ENCODE measurements at places on chromosomes 2 and 18.

DNA sequence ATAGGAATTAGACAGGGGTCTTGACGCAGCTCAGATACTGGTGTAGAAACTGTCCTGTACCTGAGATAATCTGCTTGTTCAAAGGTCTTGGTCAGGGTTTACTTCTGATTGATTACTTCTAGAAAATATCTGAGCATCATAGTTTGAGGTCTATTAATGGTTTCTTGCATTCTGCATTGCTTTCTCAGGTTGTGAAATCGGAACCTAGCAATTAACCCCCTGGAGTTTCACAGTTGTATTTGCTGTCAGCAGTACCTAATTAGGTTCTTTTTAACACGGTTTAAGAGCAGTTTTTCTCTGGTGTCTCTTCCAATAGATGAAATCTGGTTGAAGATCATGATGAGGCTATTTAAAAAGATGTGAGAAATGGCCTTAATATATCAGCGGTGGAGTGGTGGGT is 428.6 kb upstream of the SYT4 start:
- DNase-seq = no peak

DNA sequence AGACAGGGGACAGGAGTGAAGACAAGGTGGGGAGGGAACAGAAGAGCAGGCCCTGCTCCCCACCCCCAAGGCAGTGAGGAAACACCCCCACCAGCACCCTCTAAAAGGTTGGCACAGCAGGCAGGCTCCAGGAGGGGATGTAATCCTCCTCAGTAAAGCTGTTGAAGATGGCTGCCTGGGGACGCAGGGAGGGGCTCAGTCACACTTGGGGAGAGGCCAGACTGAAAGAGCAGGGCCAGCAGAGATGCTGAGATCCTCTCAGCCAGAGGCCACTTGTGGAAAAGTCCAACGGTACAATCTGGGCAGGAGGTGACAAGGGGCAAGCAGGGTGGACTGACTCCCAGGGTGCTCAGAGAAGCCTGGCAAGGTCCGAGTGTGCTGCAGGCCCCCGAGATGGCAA is 154.8 kb upstream of the ID2 start:
- DNase-seq = no peak

- DNase-seq = no peak
These were observed 1.7 kb downstream of the SLC1A4 start for GRCh38 chr2:64990876-64991275.

DNA sequence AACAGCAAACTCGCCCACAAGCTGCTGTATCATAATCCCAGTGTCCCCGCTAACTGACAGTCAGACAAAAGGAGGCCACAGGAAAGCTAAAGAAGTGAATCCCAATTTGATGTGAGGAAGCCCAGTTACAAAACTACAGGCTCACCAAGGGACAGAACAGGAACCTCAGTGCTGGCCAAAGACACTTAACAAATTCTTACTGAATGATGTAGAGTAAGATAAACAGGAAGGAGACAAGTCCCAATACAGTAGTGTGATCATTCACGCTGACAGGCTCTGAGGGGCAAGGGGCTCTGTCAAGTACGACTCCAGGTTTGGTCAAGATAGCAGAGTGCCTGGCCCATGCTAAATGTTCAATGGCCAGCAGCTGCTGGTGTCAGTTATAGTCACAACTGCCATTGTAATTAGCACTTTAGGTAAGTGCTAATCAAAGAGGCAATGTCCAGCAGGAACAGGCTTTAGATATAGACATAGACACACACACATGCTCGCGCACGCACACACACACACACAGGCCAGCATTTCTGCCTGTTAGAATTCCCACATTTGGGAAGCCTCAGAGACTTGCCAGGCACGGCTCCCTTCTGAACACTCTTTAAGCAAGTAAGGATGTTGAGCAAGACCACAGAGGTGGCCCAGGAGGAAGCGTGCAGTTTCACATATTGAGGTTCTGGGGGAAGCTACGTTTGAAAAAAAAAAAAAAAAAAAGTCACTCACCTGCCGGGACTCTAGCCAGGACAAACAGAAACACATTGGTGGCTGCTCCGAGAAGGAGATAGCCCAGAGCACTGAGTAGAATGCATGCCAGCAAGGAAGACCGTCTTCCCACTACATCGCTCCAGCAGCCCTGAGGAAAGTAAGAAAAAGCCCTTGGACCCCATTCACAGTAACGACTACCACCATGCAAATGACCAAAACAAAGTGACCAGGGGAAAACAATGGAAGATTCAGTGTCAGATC is 35.4 kb upstream of the TMEM182 start:
- no peak for DNase-seq

DNA sequence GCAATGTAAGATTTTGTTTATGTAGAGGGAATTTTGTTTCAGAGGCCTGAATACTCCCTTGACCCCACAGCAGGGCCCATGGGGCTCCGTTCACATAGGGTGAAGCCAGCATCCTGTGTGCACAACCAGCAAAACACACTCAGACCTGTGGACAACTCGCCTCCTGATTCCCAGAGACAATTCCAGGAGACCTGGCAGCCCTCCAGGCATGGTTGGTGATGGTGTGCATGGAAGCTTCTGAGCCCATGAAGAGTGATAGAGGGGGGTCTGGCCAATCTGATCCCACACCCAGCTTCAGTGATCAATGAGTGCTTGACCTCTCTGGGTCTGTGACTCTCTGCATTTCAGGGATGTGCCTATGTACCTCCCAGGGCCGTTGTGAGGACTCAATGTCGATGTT is 91.0 kb upstream of the RAB6C start:
- DNase-seq = no peak

DNA sequence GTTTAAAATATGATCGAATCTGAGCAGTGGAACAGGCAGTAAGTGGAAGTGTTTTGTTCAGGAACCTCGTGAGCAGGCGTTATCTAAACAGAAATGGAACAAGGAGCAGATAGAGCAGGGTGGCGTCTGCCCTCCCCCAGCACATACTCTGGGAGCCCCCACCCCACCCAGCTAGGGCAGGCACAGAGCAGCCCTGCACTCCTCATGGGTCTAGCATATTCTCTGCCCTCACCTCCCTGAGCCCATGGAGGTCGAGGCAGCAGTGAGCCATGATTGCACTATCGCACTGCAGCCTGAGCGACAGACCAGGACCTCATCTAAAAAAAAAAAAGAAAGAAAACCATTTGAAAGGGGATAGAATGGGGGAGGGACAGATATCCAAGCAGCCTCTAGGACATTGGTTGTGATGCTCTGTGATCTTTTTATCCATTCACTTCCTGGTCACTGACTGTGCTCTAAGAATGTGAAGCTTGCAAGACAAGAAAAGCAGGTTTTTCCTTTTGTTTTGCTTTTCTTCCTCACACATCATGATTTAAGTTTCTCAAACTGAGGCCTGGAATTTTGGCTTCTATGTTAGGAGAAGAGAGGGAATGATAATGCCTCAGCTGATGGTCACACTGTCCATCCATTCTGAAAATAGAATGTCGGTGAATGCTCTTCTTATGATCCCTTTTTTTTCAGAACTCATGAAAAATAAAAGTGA is 3.1 kb downstream of the MLPH start:
- no peak for DNase-seq

GRCh38 chr2:202113571-202114142 is 40.6 kb downstream of the KIAA2012 start:
- DNase-seq = no peak

DNA sequence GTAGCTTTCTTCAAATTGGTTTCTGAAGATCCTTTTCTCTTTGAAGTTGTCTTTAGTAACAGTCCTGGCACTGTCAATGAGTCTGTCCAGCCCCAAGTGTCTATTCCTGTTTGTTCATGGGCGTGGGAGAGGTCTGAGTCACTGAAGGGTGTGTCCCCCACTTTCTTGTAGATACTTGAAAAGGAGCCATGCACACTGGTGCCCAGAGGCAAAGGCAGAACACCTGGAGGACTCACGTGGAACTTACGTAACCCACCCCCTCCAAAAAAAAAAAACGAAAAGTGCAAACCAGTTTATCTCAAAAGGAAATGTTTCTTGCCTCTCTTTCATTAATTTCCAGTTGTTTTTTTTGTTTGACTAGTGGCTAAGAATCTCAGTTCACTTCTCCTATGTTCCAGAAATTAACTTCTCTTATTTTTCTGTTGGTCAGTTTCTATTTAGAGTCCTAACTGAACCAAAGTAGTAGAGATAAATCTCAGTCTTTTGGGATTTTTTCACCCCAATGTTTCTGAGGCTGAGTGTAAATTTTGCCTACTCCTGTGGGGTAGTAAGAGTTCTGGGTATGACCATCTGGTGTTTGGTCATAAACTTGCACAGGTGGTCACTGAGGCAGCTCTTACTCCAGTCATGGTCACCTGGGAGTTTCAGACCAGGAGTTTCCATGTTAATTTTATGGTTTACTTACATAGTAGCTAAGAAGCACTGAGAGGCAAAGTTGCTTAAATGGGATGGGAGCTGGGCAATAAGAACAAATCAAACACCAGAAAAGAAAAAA is 54.9 kb downstream of the DSC3 start:
- DNase-seq = no peak

DNA sequence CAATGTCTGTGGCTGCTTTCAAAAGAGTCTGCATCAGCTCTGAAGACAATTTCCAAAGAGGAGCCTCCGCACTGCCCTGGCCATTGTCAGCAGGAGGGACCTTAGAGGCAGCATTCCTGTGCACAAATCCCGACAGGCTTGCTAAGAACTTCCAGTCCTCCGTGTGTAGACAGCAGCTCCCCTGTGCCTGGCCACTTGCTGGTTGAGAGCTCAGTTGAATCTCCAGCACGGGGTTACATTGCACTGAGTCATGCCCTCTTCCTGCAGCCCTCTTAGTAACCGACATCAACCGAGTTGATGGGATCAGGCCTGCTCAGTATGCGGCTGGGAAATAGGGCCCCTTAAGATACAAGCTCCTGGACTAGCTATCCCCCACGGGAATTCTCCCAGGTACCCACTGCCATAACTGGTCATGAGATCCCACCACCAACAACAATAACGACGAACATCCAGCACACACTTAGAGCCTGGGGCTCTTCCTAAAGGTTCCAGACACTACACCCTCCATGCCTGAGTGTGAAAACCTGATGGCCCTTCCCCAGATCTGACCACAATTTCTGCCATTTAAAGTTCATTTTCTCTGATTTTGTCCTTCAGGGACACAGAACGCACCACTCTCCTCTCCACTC is 12.0 kb downstream of the ATP6V1B1 start:
- DNase-seq = no peak

- DNase-seq = no peak
These were observed 814.2 kb downstream of the LRP1B start for GRCh38 chr2:141316606-141317005.

DNA sequence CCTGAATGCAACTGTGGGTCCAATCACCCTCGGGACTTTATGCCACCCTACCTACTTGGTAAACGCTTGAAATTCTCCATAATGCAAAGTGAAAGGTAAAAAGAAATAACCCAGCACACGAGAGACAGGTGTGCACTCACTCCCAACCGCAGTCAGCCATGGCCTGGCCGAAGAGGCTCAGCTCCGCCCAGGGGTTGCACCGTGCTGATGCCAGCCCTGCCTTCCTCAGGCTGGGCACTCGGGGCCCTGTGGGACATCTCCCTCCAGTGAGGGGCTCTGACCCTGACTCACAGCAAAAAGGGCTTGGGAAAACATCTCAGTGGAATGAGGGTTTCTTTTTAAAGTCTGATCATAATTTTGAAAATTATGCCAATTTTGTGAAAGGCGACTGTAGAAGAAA is 13.3 kb downstream of the SLC66A2 start:
- DNase-seq = no peak

GRCh38 chr2:20618886-20619521 is 31.9 kb downstream of the HS1BP3 start:
- DNase-seq = no peak

- DNase-seq = no peak
These were observed 92.6 kb upstream of the ITGA4 start for GRCh38 chr2:181364492-181365170.

GRCh38 chr18:70243131-70243929 is 37.8 kb upstream of the RTTN start:
- no peak for DNase-seq

DNA sequence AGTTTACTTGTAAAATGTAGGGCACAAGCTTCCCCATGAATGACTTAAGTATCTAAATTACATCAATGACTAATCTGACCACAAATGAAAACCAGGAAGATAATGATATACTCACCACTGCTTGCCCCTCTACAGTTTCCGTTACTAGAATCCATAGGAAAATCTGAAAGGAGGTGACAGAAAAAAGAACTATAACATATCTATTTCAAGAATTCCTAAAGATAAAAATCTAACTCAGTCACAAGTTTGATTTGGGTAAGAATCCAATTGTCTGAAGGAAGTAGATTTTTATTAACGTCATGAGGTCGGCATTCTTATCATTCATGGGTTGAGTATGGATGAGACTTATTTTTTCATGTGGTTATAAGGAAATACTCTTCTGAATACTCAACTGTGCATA is 7.8 kb downstream of the FRZB start:
- DNase-seq = no peak

All from T-helper 2 cell (primary cell).